ENCODE measurements at places on chromosomes 2 and 18.
A peak's percentile ranks its signal among the peaks of the same experiment; 100 is the strongest.

DNA sequence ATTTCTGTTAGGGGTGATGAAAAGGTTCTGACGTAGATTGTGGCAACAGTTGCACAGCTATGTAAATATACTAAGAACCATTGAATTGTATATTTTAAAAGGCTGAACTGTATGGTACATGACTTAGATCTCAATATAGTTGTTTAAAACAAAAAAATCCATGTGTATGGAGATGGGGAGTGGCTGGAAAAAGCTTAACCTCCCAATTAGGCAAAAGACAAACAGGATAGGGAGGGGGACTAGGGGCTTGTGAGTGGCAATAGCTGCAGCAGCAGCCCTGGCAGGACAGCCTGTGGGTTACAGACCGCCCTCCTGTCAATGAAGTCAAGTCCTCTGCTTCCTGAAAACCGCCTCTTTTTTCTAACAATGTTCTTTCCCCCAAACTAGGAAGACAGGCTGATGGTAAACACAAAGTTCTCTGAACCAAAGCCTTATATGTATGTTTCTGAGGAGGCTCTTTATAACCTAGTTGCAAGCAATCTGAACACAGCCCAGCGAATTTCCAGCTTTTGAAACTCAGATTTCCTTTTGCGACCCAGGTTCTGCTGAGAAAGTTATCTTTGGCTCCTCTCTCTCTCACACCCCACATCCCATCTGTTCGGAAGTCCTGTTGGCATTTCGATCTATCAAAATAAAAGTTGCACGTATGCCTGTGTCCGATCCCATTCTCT, 10.3 kb downstream of the ATP8B1 start:
- DNase-seq, result no peak

GRCh38 chr2:157233506-157233905, 24.0 kb upstream of the GALNT5 start:
- no peak for DNase-seq

DNA sequence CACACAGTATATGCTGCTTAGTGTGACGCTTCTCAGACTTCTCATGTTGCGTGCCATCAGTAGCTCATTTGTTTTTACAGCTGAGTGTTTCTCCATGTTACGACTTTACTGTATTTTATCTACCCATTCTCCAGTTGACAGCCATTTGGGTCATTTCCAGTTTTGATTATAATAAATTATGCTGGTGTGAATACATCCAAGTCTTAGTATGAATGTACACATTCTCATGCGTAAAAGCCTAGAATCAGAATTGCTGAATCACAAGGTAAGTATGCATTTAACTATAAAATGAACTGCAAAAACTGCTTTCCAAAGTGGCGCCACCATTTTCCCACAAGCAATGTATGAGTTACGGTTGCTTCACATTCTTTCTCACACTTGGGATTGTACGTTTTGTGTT, 184.2 kb upstream of the SLC35G4 start:
- no peak for DNase-seq

- no peak for DNase-seq
Observed at GRCh38 chr2:120736624-120737339, 1.1 kb downstream of the GLI2 start.

- DNase-seq, result no peak
Observed at GRCh38 chr2:65434592-65435241, 2.3 kb upstream of the SPRED2 start.

DNA sequence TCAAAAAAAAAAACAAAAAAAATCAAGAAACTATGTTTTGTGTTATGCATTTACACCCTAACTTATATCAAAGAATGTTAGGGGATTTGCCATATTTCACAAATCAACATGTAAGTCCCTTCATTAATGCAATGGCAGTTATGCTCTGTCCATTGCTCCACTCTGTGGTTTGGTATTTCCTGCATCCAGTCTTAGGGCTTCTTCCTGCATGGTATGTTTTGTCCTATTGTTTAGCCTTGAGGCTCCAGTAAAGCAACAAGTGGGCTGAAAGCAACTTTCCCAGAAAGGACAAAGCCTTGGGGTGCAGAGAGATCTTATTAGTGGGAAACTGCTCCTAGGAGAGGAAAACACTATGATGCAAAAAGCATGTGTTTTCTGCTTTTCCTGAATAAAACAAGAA, 474.1 kb downstream of the IRS1 start:
- no peak for DNase-seq

DNA sequence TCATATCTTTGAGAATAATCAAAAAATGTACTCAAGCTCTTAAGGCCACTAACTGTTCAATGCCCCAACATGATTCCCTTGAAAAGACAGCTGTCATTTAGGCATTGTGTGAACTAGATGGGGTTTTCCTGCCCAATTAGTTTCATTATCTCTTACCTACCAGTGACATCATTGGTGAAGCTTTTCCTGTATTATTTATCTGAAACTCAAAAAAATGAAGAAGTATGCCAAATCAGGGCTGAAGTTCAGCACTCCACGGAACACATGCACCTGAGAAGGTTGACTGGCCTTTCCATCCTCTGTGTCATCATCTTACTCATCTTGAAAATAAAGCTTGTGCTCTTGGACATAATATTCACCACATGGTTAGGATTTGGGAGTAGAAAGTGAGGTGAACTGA, 126.4 kb downstream of the TXNL1 start:
- no peak for DNase-seq

GRCh38 chr2:111145103-111145760, 24.5 kb downstream of the BCL2L11 start:
- no peak for DNase-seq

DNA sequence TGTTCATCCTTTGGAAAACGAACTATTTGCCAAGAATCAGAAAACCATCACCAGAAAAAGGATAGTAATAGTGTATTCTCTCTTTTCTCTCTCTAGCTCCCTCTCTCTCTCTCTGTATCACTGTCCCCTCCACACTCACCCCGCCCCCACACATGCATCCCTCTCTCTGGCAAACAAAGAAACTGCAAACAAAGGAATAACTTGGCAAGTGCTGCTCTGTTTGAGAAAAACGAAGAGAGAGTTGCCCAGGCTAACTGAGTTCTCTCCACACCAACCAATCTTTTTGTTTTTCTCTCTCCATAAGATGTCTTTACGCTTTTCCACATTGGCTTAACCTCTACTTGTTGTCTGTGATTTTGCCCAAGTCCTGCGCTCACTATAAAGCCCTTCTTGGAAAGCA, 316.2 kb downstream of the EPHA4 start:
- no peak for DNase-seq

GRCh38 chr2:10235909-10236550, 66.7 kb upstream of the HPCAL1 start:
- DNase-seq, result no peak

DNA sequence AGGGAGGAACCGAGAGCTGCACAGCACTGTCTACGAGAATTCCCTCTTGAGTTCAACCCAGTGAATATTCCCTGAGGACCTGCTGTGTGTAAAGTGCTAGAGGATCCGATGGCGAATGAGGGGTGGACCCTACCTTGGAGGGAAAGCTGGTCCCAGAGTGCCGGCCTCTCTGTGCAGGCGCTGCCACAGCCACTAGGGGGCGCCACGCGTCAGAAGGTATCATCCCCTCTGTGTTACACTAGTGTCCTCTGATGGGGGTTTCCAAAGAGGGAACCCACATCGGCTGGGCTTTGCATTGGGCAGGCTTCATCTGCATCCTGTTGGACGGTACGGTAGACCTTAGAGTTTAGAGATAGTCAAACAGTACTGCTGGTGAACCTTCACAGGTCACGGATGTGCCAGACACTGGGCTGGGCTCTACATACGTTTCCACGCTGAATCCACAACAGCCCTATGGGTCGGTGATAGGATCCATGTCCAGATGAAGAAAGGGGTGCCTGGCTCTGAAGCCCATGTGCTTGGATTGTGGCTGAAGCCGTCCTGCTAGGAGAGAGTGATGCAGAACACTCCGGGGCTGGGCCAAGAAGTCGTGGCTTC, 39.0 kb downstream of the COA5 start:
- DNase-seq, result peak; percentile 64

GRCh38 chr2:149483004-149483605, 104.5 kb downstream of the MMADHC start:
- DNase-seq, result no peak

GRCh38 chr2:161173541-161174194, 13.4 kb downstream of the TANK start:
- no peak for DNase-seq

GRCh38 chr2:19902216-19902740, 495 bp upstream of the TTC32 start:
- no peak for DNase-seq

DNA sequence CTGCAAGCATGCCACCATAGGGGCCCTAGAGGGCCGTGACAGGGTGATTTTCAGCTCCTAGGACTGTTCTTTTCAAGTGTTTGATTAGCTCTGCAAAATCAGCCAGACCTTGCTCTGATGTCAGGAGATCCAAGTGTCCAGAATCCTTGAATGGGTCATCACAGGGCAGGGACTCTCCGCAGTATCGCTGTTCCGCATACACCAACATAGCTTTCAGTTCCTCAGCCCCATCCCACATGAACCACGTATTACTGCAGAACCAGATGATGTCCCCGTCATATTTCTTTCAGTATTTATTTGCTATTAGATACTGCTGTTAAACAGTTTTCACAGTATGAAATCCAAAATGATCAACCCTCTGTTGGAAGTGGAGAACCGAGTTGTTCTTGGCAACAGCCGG, 46.6 kb upstream of the RFX8 start:
- DNase-seq, result no peak

DNA sequence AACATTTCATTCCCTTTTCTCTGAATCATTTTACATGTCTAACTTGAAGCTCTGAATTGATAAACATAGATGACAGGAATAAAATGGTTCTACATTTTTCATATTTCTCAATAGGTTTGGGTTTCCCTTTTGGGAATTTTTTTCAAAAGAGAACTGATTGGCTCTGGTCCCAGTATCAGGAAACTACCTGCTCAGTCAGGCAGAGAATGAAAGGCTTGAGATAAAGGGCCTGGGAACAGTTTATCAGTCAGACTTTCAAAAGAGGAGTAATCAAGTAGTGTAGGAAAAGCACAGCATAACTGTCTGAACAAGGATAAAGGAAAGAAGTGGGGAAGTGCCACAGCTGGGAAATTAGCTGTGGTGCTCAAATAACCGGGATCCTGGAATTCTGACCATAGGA, 28.3 kb upstream of the CCL20 start:
- no peak for DNase-seq

DNA sequence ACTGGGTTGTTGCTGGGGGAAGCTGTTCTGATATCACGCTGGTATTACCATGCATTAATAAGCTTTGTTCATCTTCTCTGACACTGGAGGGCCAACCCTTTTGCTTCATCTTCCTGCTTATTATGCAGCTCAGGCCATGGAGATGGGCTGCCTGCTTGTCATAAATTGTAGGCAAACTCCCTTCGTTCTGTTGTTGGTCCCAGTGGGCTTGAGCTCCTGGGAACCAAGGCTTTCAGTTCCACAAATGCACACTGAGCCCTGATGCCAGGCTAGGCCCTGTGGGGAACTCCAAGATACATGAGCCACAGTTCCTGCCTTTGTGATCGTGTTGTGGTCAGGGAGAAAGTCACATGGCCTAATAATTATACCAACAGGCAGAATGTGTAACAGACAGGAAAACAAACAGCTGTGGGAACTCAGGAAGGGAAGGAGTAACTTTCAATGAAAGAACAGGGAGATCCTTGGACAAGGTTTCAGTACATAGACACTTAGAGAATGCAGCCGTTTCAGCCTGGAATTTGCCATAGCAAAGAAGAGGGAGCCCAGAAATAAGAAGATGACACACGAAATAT, 49.0 kb upstream of the BCL2L11 start:
- DNase-seq, result no peak

GRCh38 chr2:218879776-218880101, 913 bp upstream of the WNT10A start:
- DNase-seq, result no peak

All from CD4-positive, alpha-beta T cell treated with Interleukin-15 for 4 hours (primary cell).